Inflammatory macrophage (primary cell): ENCODE measurements at places on chromosomes 11 and 22.

DNA sequence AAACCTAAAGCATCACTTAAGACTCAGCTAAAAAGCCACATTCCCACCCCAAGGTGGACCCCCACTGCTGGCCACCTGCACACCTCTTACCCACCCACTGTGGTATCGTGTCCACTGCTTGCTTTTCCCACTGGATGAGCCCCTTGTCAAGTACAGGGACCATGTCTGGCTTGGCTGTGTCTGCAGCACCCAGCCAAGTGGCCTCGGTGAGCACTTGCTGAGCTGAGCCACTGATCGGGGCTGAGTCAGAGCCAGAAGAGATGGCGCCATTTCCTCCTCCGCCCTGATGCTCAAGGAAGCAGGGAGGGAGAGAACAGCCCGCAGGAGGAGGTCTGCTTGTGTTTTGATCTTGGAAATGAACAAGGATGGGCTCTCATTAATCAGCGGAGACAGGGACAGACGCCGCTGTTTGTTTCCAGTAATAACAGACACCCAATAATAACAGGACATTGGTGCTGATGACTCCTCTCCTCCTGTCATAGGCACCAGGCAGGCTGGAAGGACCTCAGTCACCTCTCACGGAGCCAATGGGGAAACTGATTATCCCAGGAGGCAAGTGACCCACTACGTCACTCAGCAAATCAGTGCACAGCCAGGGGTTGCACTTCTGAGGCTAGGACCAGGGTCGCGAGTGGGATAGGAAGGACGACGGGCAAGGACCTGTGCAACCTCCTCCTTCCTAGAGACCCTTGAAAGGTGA, 85.2 kb upstream of the RTL6 start:
- DNase-seq, result peak; percentile 45

- peak; percentile 59 for DNase-seq
Measured at GRCh38 chr11:43751726-43752125, 71.2 kb downstream of the HSD17B12 start.

DNA sequence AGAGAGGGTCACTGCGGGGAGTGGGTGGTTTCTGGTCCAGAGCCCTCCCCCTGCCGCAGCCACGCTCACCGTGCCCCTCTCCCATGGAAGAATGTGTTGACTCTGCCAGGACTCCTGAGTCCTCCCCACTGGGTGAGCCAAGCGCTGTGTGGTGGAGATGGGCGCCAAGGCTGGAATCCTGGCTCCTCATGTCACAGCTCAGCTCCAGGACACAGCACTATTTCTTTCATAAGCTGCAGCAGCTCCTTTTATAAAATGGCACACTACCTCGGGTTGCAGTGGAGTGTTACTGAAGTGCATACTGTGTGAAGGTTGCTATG, 83.9 kb downstream of the FEZ1 start:
- no peak for DNase-seq

- DNase-seq, result no peak
Measured at GRCh38 chr11:104668797-104669463, 229.3 kb downstream of the CASP12 start.

DNA sequence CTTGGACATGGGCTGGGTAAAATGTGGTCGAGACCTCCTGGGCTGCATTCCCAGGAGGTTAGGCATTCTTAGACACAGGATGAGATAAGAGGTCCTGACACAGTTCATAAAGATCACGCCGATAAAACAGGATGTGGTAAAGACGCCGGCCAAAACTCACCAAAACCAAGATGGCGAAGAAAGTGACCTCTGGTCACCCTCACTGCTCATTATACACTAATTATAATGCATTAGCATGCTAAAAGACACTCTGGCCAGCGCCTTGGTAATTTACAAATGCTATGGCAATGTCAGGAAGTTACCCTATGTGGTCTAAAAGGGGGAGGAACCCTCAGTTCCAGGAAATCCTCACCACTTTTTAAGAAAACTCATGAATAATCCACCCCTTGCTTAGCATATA, 983.3 kb downstream of the OPCML start:
- no peak for DNase-seq

- peak; percentile 28 for DNase-seq
Measured at GRCh38 chr11:64318766-64319761, 1.1 kb downstream of the PRDX5 start.

DNA sequence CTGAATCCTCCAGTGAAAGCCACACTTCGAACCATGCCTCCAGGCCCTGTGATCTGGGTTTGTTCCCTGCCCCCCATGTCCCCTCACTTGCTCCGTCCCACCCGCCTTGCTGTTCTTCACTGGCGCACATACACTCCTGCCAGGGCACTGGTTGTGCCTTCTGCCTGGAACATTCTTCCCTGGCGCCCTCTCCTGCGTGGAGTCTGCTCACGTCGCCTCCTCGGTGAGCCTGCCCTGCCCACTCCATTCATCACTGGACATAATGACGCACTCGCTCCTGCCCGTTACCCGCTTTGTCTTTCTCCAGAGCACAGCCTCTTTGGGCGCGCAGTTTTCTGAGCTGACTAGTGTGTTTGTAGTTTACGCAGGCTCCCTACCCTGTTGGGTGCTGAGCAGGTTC, 21.0 kb upstream of the MIEF1 start:
- no peak for DNase-seq

GRCh38 chr11:121890946-121891515, 225.0 kb downstream of the BLID start:
- DNase-seq, result peak; percentile 34

DNA sequence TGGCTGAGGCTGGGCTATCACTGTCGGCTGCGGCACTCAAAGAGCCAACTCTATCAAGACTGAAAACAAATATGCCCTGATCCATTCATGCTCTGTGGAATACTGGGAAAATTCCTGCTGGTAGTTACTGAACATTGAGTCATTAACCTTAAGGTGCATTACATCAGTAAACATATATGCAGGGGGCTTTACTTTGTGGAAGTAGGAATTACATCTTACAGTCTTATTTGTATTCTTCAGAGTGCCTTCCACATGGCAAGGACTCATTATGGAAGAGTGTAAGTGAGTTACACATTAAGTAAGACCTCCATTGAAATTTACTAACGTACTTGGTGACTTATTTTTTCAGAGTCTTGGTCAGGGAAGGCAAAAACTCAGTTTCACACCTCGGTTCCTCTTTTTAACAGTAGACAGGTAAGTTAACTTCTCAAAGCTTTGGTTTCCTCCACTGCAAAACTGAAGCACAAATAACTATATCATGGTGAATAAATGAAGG, 4.5 kb downstream of the OR5B21 start:
- no peak for DNase-seq

- peak; percentile 62 for DNase-seq
Measured at GRCh38 chr22:23137905-23138561, 3.8 kb downstream of the RSPH14 start.

DNA sequence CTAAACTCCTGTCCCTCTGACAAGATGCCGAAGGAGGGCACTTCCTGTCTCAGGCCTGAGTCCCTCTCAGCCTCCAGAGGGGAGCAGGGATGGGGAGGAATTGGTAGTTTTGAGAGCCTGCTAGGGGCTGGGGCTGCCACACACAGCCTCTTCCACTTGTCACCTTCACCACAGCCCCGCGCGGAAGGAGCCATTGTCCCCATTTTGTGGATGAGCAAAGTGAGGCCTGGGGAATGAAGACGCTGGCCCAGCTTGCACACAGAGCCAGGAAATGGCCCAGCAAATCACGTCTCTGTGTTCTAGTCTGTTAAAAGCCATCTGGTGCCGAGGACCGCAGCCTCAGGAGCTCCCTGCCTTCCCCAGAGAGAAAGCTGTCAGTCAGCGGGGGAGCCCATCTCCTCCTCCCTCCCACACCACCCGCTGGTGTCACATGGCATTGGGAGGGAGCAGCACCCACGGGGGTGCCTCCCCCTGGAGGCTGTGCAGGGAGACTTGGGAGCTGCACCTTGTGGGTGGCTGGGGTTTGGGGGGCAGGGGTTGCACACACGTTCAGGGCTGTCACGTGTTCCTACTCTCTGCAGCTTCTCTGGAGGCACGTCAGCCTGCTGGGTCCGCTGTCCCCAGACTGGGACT, 34.6 kb downstream of the RASD2 start:
- no peak for DNase-seq

DNA sequence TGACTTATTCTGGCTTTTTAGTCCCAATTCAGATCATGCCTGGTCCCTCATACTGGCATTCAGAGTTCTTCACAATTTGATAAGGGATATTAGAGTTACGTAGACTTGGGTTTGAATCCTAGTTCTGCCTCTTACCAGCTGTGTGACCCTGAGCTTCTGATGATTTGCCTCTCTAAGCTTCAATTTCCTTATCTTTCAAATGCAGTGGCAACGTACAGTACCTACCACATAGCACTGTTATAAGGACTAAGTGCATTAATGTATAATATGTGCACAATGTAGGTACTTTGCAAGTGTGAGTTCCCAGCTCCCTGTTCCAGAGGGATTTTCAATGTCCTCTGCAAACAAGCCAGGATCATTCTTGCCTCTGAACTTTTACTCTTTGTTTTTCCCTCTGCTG, 7.3 kb downstream of the RHOG start:
- DNase-seq, result no peak

DNA sequence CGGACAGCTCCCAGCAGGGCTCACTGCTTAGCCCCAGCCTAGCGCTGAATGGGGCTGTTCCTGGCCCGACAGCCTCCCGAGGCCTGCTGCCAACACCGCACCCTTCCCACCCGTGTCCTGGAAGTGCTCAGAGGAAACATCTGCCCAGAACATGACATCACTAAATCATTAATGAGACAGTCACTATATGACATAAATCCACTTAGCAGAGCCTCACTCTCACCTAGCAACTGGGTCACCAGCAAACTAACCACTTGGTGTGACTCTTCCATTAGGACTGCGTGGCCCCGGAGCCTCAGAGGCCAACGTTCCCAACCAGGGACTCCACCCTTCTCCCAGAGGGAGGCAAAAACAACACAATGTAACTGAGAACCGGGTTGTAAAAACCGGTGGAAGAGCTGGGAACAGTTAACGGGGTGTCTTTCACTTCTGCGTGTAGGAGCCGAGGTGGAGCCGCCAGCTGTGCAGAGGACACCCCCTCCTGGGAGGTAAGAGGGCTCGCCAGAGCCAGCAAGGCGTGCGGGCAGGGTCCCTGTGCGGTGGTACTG, 21.4 kb upstream of the PACSIN2 start:
- no peak for DNase-seq

GRCh38 chr11:103659206-103659618, 377.2 kb upstream of the DDI1 start:
- DNase-seq, result no peak

- DNase-seq, result no peak
Measured at GRCh38 chr11:68314203-68315170, 2.1 kb downstream of the LRP5 start.

- DNase-seq, result no peak
Measured at GRCh38 chr22:48241658-48242057, 1479.2 kb downstream of the TBC1D22A start.

- no peak for DNase-seq
Measured at GRCh38 chr22:48594016-48594756, 1233.5 kb downstream of the BRD1 start.

DNA sequence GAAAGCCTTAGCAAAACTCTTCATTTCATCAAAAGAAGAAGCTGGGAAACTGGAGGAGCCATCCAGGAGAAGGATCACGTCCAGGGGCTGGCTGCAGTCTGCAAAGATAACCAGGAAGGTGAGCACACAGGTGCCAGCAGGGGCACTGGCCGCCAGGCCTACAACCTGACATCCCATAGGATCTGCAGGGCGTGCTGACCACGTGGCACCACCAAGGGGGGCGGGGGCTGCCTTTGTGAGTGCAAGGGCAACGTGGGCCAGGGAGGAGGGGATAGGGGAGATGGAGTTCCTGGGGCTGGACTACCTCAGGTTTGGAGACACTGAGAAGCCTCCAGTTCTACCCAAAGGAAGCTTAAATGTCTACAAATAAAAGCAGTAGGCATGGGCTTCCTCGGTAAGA, 102.7 kb upstream of the CCT8L2 start:
- no peak for DNase-seq

DNA sequence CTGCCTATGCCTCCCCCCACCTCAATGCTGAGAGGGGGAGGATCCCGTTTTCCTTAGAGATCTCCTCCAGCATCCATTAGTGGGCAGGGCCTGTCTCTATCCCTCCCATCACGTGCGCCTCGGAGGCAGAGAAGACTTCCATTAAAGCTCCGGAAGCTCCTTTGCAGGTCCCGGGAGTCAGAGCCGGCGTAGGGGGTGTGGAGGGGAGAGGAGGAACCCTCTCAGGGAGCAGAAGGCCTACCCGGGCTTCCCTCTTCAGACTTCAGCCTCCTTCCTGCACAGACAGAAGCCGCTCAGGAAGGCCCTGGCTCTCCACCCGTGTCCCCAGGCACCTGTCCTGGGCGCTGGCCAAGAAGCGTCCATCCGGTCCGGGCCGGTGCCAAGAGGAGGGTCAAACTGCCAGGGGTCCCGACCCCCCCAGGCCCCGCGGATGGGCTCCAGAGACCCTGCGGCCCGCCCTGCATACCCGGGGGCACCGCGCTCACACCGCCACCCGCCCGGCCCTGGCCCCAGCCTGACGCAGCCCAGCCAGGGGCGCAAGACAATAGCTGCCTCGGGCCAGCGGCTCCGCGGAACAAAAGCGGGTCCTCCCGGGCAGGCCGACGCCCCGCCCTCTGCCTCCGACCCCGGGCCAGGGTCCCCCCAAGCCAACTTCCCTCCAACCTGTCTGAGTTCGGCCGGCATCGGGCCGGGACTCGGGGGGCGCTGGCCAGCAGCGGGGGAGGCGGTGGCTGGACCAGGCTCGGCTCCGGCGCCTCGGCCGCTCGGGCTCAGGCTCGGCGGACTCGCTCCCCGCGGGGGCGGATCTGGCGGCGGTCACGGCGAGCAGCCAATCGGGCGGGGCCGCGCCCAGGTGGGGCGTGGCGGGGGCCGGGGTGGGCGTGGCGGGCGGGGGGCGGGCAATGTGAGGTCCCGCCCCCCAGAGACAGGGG, 29.9 kb downstream of the ARVCF start:
- DNase-seq, result peak; percentile 84

- DNase-seq, result no peak
Measured at GRCh38 chr22:30885001-30885366, 83.6 kb downstream of the MORC2 start.

- peak; percentile 14 for DNase-seq
Measured at GRCh38 chr22:31742115-31742514, 7.8 kb downstream of the PRR14L start.

DNA sequence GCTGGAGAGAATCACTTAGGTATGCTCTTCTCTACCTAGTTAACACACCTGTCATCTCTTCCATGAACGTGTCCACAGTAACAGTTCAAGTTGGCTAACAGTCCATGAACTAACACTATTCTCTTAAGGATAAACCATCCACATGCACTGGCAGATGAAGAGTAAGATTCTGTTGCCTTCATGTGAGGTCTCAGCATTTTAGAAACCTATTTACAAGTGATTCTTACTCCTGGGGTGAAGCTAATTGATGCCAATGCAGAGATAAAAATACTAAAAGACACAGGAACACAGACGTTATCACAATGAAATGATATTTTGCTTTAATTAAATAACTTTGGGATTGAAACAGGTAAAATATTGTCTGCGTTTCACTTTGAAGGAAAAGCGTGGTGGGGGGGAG, 1.3 kb downstream of the LRRC4C start:
- DNase-seq, result no peak

- DNase-seq, result peak; percentile 14
Measured at GRCh38 chr11:111602865-111603610, 789 bp downstream of the SIK2 start.
